Hepatic stellate cell (primary cell): ENCODE measurements at places on chromosomes 13 and 19.

DNA sequence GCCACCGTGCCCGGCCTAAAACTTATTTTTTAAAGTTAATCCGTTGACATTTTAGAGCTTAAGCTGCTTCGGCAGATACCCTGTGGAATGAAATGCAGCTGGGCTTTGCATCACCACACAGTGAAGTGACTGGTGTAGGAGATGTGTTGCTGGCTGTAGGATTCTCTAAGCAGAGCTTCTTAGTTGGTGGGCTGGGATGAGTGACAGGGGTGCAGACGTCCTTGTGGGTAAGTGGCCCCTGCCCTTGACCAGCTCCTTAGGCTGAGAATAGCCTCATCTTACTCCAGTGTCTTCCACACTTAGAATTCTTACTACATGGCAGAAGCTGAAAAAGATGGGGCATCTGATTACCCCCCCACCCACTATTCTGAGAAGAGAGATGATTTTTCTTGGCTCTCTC, 11.6 kb downstream of the GATAD2A start:
- DNase-seq, result no peak

DNA sequence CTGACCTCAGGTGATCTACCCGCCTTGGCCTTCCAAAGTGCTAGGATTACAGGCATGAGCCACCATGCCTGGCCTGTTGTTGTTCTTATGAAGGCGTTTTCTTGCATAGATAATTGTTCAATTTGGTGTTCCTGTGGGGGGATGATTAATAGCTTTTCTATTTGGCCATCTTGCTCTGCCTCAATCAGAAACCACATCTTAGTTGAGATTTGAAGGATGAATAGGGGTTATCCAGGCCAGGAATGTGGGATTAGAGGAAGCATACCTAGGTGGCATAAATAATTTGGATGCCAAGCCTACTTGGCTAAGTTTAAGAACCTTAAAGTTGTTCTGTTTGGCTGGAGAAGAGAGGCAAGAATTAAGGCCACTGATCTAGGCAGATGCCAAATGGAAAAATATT, 44.4 kb downstream of the CCNA1 start:
- DNase-seq, result no peak

DNA sequence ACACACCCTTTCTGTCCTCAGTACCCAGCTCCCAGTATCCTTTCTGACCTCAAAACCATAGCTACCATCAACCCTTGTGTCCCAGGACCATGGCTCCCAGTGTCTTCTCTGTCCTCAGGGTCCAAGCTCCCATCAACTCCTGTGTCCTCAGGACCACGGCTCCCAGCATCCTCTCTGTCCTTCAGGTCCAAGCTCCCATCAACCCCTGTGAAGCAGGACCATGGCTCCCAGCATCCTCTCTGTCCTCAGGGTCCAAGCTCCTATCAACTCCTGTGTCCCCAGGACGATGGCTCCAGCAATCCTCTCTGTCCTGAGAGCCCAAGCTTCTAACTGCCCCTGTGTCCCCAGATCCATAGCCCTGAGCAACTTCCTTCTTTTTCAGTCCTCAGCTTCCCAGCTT, 1.7 kb upstream of the CADM4 start:
- no peak for DNase-seq

DNA sequence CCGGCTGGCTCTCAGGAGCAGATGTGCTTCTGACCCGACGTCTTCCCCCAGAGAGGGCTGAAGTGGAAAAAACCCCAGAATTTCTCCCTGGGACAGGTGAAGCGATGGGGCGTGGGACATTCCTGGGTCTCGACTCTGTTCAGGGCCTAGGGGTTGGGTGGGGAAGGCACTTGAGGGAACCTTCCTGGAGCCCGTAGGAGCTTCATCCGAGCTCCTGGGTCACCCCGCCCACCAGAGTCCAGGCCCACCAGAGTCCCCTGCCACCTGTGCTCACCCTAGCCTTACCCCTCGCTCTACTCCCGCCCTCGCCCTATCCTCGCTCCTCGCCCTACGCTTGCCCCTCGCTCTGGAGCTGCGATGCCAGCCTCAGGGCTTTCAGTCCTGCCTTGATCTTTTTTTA, 23.2 kb downstream of the EPN1 start:
- no peak for DNase-seq

DNA sequence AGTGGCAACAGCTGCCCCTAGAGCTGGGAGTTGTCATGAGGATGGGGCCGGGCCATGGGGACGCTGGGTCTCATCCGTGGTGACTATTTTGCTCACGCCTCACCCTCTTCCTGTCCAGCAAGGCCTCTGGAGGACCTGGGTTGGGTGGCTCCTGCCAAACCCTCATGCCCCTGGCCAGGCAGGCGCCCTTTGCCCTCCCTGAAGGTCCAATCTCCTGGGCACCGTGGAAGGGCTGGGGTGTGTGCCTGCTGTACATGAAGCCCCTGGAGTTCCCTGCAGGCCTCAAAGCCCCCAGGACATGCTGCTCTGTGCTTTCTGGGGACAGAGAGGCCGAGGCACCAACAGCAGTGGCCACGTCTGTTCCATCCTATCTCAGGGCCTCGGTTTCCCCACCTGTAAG, 13.8 kb downstream of the LRP3 start:
- no peak for DNase-seq

- no peak for DNase-seq
Observed at GRCh38 chr13:80171096-80171495, 169.8 kb downstream of the SPRY2 start.

GRCh38 chr13:112652512-112653070, 37.2 kb upstream of the ATP11A start:
- no peak for DNase-seq

- DNase-seq, result no peak
Observed at GRCh38 chr13:40756042-40756441, 14.9 kb downstream of the MRPS31 start.

GRCh38 chr19:6737873-6738786, 750 bp upstream of the GPR108 start:
- DNase-seq, result peak; percentile 81

- DNase-seq, result peak; percentile 99
Observed at GRCh38 chr19:15222738-15223648, 9.3 kb downstream of the EPHX3 start.

GRCh38 chr19:6632002-6632621, 37.8 kb downstream of the TNFSF14 start:
- DNase-seq, result peak; percentile 43

- DNase-seq, result peak; percentile 69
Observed at GRCh38 chr19:17348700-17349099, 11.3 kb downstream of the GTPBP3 start.

DNA sequence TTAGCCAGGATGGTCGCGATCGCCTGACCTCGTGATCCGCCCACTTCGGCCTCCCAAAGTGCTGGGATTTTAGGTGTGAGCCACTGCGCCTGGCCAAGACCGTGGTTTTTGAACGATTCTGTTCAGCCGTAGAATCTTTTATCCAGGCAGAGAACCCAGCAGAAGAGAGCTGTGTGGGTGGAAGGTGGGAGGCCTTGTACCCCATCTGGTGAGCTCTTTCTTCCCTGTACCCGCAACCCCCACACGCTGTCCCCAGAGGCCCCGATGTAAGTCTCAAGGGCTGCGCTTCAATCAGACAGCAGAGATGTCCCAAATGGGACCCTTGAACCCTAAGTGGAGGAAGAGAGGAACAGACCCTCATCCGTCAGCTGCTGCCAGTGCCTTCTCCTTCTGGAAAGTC, 3.7 kb downstream of the SLC25A23 start:
- DNase-seq, result no peak

- peak; percentile 87 for DNase-seq
Observed at GRCh38 chr13:113034451-113035212, 65.6 kb downstream of the MCF2L start.

DNA sequence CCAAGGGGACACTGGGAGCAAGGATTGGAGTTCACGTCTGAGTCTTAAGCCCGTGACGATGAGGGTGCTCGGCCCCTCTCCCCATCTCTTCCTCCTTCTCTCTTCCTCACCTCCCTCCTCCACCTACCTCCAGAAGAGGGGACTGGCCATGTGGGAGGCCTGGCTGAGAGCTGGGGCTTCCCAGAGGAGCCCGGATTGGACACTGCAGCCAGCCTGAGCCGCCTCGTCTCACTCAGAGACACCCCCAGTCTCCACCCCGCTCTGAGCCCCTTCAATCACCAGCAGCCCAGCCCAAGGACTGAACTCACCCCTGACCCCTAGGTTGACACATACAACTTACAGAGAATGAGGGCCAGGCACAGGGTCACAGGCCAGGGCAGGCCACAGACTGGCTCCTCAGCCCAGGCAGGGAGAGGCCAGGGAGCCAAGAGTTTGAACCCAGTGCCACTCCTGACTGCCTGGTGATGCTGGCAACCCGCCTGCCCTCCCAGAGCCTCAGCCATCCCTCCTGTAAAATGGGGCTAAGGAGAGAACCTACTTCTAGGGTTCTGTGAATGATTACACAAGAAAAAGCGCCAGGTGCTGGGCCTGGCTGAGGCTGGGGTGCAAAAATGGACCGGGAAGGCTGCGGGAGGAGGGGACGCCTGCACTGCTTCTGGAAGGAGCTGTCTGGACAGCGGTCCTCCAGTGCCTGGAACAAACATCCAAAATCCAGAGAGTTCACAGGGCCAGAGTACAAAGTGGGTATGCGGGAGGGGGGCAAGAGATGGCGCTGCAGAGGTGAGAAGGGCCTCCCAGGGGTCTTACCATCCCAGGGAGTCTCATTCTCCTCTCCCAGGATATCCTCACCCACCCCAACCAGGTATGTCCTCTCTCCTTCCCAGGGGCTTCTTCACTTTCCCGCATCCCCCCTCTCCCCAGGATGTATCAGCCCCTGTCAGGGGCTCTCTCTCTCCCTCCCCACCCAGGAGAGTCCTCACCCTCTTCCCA, 1.1 kb downstream of the CD79A start:
- DNase-seq, result no peak

- no peak for DNase-seq
Observed at GRCh38 chr19:48821633-48822032, 10.8 kb upstream of the BCAT2 start.

DNA sequence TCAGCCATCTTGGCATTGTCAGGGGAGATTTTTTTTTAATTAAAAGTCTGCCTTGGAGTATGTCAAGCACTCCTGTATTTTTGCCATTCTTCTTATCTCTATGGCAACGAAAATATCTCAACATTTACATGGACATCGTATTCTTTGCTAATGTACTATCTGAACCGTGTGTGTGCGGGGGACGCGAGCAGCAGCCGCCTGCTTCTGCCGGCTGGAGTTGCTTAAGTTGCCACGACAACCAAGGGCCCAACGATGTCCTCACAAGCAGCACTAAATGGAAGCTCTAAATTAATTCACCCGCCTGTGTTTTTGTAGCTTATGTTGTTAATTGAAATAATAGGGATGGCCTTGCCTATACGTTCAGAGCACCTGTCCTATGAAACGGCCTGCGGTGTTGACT, 309.5 kb downstream of the TEX29 start:
- DNase-seq, result no peak

DNA sequence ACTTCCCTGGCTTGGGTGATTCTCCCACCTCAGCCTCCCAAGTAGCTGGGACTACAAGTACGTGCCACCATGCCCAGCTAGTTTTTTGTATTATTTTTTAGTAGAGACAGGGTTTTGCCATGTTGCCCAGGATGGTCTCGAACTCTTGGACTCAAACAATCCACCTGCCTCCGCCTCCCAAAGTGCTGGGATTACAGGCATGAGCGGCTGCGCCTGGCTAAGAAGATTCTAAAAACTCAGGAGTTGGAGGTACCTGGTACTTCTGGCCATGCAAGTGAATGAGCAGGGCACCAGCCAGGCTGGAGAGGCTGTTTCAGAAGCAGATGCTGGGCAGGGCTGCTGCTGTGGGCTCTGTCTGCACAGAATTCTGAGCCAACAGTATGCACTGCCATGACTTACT, 6.1 kb downstream of the MZF1 start:
- no peak for DNase-seq
